ENCODE measurements at places on chromosomes 16 and 17. TPM values are rescaled to one million over a fixed set of nuclear protein-coding genes. Genes with fewer than 3 reads are reported as not detected.

- no peak for DNase-seq
These were observed 15.9 kb upstream of the CYTH1 start for GRCh38 chr17:78797691-78798585.

DNA sequence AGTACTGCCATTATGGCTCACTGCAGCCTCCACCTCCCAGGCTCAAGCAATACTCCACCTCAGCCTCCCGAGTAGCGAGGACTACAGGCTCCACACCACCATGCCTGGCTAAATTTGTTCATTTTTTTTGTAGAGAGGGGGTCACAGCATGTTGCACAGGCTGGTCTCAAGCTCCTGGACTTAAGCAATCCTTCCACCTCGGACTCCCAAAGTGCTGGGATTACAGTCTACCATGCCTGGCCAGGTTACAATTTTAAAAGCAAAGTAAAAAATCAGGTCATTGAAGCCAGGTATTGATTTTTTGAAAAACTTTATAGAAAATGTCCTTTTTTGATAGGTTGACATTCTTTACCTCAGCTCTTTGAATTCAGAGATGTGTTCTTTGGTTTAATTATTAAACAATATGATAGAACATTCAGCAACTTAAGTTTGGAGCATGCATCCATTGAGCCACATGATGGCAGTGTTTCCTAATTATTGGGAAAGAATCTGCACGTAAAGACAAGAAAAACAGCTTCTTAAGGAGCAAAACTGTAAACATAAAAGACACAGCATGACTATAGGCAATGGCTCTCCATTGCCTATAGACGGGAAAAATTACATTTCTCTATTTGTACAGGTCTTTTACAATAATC, 1.7 kb upstream of the SLC16A11 start:
- no peak for DNase-seq

DNA sequence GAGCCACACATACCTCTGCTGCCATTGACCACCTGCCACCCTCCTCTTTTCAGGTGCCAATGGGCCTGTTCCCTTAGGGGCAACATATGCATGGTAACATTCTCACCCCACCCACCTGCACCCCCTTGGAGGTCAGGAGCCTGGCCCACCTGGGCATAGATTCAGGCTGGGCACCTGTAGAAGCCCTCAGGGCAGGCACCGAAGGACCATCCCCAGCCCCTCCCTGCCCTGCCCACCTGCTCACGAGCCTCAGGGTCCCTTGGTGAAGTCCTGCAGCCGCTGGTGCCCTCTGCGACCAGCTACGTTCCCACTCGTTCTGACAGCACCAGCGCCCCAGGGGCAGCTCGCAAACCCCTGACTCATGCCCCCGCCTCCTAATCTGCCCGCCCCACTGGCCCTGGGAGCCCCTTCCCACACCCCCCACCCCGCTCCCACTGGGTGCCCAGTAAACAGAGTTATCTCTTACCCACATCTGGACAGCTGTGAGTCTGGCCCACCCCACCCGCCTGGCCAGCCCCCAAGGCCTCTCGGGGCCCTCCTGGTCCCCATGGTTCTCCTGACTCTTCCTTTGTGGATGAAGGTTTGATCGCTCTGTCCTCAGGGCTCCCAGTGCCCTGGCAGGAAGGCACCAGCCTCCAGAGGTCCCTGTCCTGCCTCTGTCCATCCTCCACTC, at the start of gene SLC4A1:
SLC4A1 (minus strand) TSS at position 318 of the 673 bp plus-strand sequence. CDS start 5,269 bp downstream, outside the sequence.
- DNase-seq = no peak

DNA sequence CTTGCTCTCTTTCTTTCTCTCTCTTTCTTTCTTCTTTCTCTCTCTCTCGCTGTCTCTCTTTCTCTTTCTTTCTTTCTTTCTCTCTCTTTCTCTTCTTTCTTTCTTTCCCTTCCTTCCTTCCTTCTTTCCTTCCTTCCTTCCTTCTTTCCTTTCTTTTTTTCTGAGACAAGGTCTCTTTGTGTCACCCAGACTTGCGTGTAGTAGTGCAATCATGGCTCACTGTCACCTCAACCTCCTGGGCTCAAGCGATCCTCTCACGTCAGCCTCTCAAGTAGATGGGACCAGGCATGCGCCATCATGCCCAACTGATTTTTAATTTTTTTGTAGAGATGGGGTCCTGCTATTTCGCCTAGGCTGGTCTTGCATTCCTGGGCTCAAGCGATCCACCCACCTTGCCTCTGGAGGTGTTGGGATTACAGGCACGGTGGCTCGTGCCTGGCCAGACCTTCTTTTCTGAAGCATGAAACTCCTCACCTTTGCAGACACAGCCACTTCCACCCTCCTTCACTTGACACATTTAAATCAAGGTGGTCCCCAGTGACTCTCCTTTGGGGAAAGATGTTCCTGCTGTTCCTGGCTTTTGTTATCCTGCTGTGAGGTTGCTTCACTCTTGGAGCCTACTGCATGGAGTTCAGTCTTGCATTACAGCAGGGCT, 26.8 kb upstream of the NKD1 start:
- no peak for DNase-seq

DNA sequence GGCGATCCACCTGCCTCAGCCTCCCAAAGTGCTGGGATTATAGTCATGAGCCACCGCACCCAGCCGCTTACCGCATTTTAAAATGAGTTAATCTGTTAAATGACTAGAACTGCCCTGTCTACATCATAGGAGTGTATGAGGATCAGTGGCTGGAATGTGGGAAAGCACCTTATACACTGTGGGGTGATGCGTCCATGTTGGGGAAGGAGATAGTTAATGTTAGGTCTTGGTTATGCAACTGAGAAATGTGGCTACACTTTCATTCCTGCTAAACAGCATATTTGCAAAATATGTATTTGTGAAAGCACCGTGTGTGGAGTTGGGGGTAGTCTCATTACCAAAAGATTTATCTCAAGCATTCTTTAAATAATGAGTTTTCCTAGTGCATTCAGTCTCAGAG, 107.6 kb downstream of the SPACA3 start:
- DNase-seq = no peak

- no peak for DNase-seq
These were observed 25.7 kb downstream of the AKAP1 start for GRCh38 chr17:57110579-57111325.

DNA sequence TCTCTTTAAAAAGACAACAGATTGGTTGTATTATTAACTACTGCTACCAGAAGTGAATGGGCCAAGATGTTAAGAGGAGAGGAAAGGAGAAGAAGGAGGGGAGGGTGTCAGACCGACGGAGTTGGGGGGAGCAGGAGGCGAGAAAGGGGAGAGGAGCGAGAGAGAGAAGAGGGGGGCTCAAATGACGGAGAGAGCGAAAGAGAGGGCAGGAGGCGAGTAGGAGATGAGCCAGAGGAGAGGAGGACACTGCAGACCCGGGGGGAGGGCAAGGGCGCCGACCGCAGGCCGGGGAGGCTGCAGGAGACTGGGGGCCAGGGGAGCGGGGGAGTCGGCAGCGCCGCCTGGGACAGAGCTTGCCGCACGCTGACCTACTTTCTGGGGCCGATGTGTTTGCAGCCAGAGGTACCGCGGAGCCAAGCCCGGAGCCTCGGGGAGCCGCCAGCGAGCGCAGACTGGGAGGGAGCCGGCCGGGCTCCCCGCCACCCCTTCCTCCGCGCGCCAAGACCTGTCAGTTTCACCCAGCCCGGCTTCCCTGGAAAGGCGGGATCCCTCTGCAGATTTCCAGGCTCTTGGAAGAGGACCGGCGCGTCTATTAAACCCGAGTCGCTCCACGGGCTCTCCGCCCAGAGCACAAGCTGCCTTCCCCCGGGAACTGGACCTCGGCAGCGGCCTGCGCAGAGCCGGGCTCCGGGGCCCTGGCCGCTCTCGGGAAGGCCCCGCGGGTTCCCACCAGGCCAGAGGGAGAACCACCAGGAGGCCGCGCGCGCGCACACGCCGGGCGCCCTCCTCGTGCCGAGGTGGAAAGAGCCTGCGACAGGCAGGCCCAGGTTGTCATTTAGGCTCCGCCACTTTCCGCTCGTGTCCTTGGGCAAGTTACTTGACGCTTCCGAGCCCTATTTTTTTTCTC, 74.6 kb downstream of the CMC2 start:
- peak; percentile 78 for DNase-seq

DNA sequence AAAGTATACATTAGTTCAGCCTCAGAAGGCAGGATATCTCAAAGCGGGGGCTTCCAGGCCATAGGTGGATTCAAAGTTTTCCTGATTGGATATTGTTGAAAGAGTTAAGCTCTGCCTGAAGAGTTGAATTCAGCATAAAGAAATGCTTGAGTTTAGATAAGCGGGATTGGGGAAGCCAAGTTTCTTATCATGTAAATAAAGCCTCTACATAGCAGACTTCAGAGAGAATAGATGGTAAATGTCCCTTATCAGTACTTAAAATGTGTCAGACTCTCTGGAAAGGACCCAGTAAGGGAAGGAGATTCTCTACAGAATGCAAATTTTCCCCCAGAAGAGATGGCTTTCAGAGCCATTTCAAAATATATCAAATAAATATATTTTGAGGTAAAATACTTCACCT, 423.5 kb downstream of the SHISA9 start:
- DNase-seq = no peak

Gene TPSB2
- not detected for polyA plus RNA-seq
